HepG2 (cell line): ENCODE measurements at places on chromosomes 5 and 9. TPM values are rescaled to one million over a fixed set of nuclear protein-coding genes. Genes with fewer than 3 reads are reported as not detected.

DNA sequence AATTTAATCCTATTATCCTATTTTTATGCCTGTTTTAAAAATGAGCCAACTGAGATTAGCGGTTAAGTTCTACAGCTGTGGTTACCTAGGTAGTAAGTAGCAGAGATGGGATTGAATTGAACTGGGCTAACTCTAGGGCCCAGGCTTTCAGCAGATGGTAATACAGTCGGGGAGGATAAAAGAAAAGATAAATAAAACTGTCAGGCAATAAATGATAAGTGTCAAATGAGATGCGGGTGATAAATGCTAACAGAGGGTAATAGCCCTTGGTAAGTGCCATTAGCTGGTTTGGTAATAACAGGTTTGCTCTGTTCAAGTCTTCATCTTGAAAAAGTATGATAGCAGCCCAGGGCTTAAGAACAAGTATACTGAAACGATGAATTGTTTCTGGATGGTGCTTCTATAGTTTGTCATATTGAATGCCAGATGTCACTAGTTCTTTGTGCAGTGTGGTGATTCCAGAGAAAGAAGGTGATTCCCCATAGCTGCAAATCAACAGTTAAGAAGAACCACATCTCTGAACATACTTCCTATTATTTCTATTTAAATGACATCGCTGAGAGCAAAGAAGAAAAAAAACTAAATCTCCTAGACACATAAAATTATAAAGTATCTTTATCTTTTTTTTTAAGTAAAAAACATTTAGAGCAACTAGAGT is 360.8 kb upstream of the PANK3 start:
- DNase-seq, result no peak

GRCh38 chr9:137813651-137814415 is 63.7 kb upstream of the CACNA1B start:
- no peak for DNase-seq

DNA sequence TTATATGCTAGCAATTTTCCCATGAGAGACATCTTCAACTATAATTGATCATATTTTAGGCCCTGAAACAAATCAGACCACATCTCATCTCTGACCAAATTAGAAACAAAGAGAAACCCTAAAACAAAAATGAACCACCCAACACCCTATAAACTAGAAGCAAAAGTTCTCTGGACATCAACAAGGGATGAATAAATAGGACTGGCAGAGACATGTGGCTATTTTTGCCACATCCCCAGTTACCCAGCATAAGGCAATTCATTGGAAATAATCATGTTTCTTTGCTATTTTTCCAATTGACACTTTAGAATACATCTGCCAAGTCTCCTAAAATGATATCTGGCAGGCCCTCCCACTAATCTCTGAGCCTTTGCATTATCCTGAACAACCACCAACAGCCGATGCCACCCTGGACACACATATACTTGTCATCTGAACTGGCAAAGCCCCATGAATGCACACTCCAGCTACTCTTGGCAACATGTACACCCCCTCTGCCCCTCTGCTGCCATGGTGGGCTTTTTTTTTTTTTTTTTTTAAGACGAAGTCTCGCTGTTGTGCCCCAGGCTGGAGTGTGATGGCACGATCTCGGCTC is 53.5 kb upstream of the EQTN start:
- no peak for DNase-seq

DNA sequence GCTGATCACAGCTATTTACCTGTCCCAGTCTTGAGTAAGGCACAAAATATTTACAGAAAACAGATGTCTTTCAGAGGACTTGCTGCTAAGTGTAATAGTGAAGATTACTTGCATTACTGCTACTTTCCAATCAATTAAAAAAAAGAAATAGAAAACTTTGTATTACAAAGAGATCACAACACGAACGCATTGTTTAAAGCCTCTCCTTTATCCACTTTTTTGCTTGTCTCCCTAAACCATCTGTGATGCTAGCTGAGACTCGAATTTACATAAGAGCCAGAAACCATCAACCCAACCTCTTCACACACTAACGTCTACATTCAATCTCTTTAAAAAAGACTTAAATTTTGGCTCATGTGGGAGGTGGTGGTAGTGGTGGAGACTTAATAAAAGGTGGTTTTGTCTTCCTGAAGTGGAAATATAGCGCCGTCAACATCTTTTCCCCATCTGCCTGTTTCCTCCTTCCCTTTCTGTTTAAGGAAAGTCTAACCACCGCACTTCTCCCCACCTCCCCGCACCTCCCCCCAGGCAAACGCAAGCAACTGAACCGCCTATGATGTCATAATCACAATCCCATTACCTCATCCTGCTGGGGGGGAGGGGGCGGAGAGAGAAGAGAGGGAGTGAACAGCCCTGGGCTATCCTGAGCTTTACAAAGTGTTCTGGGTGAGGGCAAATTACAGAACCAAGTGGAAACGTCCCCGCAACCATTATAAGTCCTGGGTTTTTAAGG is 948 bp upstream of the FAM53C start:
- no peak for DNase-seq

DNA sequence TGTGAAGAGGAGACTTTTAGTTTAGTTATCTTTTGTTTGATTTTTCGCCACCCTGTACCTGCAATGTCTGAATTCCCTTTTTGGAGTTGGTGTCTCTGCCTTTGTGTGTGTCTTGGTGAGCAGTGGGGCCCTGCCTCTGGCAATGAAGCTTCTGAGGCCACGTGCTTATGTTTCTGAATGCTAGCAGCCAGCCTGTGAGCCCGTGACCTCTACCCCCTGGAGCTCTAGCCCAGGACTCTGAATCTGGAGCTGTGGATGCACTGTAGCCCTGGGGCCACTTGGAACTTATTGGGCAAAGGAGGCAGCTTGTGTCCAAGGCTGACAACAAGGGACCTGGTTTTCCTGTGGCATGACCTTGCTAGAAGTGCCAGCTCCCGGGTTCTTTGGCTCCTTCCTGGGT is 19.4 kb downstream of the ENTREP1 start:
- no peak for DNase-seq

GRCh38 chr5:103394676-103395075 is 136.1 kb downstream of the MACIR start:
- no peak for DNase-seq

- DNase-seq, result no peak
Observed at GRCh38 chr5:156015137-156015536, 311.8 kb upstream of the SGCD start.

DNA sequence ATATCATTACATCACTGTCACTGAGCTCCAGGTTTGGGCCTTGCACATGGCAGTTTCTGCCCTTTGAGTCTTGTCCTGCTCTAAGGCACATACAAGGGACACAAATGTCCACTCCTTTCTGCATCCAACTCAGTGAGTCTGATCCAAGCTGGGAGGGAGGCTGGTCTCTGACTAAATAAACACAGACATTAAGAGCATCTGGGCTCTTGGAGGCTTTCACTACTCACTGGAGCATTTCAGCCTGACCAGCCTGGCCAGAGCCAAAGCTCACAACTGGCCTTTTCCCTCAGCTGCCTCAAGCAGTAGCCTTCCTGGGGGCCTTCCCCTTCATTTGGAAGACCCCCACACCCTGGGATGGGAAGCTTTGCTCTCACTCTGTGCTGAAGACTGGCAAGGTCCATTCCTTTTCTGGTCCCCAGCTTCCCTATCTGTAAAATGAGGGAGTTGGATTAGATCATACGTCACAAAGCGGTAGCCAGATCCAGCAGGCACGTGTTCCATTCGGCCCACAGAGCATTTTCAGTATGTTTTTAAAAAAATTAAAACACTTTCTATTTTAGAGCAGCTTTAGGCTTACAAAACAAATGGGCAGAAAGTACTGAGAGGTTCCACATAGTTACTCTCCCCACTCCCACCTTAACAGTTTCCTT is 58.6 kb upstream of the XPA start:
- DNase-seq, result no peak

GRCh38 chr9:114883709-114884108 is 46.7 kb downstream of the TNFSF8 start:
- no peak for DNase-seq

GRCh38 chr9:134834217-134834956 is 46.2 kb upstream of the FCN2 start:
- no peak for DNase-seq

DNA sequence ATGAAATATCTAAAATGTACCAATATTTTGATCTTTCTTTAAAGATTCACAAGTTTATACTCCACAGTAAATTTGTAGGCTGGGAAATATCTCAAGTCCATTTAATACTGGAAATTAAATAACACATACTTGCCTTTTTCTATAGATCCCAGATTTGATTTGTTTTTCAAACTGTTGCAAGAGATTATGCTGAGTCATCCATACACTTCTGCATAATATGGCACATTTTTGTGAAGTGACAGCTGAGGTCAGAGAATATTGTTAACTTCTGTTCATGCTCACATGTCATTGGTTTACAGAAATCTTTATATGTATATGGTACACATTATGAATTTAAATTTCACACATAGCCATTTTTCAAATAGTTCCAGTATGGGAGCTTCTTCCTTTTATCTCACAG is 1066.3 kb upstream of the NUDT12 start:
- DNase-seq, result no peak

DNA sequence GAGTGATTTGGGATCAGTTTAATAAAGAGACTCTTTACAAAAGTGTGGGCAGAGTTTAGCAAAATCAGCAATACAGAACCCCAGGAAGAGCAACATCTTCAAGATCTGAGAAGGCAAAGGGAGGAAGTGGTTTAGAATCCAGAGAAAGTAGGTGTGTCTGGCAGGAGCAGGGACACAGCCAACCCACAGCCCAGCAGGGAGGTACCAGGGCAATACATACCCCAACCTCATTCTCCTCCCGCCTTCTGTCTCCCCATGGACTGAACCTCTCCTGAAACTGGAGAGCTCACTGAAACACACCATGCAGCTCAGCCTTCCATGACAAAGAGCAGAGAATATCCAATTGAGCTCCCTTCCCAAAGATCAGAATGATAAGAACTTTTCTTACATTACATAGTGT is 283.4 kb downstream of the PRELID2 start:
- no peak for DNase-seq

DNA sequence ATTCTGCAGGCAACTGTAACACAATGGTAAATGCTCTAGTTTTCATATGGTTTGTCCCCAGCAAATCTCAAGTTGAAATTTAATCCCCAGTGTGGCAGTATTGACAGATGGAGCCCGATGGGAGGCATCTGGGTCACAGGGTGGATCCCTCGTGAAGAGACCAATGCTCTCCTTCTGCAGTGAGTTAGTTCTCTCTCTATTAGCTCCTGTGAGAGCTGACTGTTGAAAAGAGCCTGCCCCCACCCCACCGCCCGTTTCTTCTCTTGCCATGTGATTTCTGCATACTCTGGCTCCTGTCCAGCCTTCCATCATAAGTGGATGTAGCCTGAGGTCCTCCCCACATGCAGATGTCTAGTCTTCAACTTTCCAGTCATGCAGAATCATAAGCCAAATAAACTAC is 27.0 kb downstream of the IARS1 start:
- no peak for DNase-seq

DNA sequence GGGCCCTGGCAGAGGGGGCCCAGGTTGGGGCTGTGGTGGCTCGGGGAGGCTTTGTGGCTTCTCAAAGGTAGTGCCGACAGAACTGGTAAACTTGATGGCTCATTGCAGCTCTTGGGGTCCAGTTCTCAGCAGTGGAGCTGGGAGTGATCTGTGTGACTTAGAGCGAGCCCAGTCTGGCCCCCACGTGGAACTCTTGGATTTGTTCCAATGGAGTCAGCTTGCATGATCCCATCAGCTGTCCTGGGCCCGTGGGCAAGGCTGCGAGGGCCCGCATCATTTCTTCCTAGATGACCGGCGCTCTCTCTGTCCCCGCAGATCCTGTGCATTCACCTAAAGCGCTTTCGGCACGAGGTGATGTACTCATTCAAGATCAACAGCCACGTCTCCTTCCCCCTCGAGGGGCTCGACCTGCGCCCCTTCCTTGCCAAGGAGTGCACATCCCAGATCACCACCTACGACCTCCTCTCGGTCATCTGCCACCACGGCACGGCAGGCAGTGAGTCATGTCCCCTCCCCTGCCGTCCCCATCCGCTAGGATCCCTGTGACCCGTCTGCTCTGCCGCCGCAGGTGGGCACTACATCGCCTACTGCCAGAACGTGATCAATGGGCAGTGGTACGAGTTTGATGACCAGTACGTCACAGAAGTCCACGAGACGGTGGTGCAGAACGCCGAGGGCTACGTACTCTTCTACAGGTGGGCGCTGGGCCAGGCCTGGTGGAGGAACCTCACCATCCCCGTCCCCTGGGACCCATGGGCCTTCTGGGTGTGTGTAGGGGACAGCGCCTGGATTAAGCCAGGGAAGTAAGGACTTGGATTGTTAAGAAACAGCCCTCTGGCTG is 39.2 kb downstream of the USP20 start:
- no peak for DNase-seq

DNA sequence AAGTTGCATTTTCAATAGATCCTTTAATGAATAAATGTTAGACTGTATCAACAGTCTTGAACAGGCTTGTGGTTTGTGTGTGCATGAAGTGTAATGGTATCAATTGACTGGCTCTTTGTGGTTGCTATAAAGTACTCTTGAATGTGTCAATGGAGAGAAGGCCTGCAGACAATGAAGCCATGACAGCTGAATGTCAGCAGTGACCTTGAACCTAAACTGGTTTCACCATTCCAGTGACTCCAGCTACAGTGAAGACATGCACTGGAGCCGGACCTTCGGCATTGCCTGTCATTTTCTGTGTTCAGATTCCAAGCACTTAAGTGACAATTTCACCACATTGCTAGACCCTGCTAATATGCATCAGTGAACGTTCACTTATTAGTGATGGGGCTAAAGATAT is 276.0 kb upstream of the TMEM161B start:
- DNase-seq, result no peak

The FOXD4L3 gene
- not detected in 2 replicates for total RNA-seq

The HTR4 gene
- not detected in 2 replicates for total RNA-seq

The PCDHGC5 gene
- total RNA-seq, result not detected in 2 replicates

The PCDHGB1 gene
- total RNA-seq, result 0.95 and 2.6 TPM in 2 replicates

The ZNF608 gene
- 0.83 and 0.91 TPM in 2 replicates for total RNA-seq

The LHX6 gene
- 0.70 and 1.3 TPM in 2 replicates for total RNA-seq

The SECISBP2 gene
- 32.4 and 32.9 TPM in 2 replicates for total RNA-seq
